ENCODE measurements at places on chromosomes 7 and 10. TPM values are rescaled to one million over a fixed set of nuclear protein-coding genes. Genes with fewer than 3 reads are reported as not detected.

Gene LBX1
- polyA plus RNA-seq, result not detected

Gene NXPH1
- not detected for polyA plus RNA-seq

Gene GRID2IP
- 0.23 TPM for polyA plus RNA-seq

Gene SFMBT2
- polyA plus RNA-seq, result 1.1 TPM

Gene UCMA
- not detected for polyA plus RNA-seq

All from stomach (tissue), 19 donors.